ENCODE measurements at places on chromosomes 7 and 10.

- DNase-seq, result no peak
These were observed 384.4 kb downstream of the TCERG1L start for GRCh38 chr10:130927157-130927556.

GRCh38 chr10:99489271-99489670, 43.5 kb upstream of the NKX2-3 start:
- no peak for DNase-seq

DNA sequence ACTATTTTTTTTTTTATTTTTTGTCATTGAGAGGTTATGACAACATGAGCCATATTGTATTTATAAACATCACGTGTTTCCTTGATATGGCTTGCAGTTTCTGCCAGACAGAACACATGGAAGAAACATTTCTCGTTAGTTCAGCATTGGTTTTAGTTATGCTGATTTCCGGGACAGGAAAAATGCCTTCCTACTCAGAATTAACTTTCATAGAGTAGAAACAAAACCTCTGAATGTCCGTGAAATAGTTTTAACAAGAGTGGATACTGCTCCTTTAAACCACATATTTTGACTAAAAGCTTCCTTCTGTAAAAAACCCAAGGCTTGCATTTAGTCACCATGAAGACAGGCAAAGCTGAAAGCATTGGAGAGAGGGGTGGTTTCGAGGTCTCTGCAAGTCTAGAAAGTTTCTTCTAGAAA, 240.4 kb downstream of the KIAA1217 start:
- no peak for DNase-seq

- no peak for DNase-seq
These were observed 170.8 kb upstream of the CDCA7L start for GRCh38 chr7:22116451-22117030.

DNA sequence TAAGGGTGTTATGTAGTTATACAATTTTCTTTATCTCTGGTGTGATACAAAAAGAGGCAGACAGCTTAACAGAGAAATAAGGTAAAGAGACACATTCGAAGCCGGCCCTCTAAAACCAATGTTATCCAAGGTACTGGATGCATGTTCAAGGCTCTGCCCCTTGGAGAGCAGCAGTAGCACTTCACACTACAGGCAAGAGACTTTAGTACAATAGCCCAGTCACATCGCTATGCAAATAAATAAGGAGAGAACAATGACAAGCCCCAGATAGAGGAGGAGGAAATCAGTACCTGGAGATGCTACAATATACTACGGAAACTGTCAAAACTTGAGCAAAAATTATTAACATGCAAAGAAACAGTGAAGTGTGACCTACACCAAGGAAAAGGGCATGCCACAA, 111.1 kb downstream of the ITGB1 start:
- DNase-seq, result no peak

GRCh38 chr7:17674943-17675608, 265.2 kb downstream of the SNX13 start:
- no peak for DNase-seq

DNA sequence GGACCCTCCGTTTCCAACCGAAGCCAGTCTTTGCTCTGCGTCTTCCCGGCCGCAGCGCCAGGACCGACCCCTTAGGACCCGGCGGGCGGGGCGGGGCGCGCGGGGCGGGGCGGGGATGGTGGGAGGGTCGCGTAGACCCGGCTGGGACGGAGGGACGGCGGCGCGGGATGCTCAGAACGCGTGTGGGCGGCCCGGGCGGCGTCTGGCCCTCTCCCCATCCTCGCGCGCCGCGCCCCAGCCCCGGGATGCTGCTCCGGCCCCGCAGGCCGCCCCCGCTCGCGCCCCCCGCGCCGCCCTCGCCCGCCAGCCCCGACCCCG, at the start of gene UTF1:
Gene UTF1 (plus strand): TSS at position 174 of the 318 bp plus-strand sequence. CDS start 72 bp downstream, at position 246.
- DNase-seq, result no peak

- DNase-seq, result no peak
These were observed 6.0 kb upstream of the SGPL1 start for GRCh38 chr10:70809726-70810125.

DNA sequence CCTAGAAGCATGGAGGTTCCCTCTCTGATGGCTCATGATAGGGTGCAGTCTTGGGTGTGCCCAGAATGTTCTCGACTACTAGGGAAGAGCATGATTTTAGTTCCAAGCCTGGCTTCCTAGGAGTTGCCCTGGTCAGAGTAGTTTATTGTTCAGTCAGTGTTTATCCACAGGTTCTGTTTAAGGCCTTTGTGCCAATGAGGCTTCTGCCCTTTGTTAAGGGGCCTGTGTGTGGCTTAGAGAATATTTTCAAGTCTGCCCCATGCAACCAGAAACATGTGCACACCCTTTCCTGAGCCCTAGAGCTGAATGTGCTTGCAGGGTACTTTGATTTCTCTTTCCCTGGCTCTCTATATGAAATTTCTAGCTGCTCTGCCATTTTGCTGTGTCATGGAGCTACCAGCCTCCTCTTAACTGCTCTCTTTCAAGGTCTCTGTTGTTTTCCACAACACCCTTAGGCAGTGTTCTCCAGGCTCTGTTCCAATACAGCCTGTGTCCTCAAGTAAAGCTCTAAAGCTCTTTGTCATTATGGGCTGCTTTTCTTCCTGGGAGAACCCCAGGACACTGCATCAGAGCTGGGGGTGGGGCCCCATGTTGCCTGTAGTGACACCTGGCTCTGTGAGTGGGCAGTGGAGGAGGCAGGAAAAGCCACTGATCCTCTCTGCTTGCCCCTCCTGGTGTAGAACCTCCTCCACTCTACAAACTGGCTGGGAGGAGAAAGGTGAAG, 34.1 kb upstream of the TSPAN33 start:
- no peak for DNase-seq

DNA sequence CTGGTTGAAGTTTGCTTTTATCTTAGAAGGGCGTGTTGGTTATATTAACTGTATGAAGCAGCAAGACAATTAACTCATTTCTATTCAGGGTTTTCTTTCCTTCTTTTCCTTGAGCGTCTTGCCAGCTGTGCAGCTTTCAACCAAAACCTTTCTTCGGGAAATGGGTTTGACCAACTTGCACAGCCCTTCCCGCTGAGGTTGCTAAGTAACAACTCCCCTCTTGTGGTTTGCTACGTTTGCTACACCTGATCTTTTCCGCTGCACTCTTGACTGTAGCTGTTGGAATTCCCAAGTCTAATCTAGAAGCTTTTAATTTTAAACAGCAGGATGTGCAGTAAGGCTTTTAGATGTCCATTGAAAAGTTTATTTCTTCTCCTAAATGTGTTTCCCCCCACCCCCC, 116.9 kb downstream of the CDCA7L start:
- no peak for DNase-seq

- DNase-seq, result no peak
These were observed 141.1 kb upstream of the PCBD1 start for GRCh38 chr10:71029411-71029892.

All from activated naive CD4-positive, alpha-beta T cell (primary cell).